ENCODE measurements at places on chromosomes 3 and 15. TPM values are rescaled to one million over a fixed set of nuclear protein-coding genes. Genes with fewer than 3 reads are reported as not detected.

DNA sequence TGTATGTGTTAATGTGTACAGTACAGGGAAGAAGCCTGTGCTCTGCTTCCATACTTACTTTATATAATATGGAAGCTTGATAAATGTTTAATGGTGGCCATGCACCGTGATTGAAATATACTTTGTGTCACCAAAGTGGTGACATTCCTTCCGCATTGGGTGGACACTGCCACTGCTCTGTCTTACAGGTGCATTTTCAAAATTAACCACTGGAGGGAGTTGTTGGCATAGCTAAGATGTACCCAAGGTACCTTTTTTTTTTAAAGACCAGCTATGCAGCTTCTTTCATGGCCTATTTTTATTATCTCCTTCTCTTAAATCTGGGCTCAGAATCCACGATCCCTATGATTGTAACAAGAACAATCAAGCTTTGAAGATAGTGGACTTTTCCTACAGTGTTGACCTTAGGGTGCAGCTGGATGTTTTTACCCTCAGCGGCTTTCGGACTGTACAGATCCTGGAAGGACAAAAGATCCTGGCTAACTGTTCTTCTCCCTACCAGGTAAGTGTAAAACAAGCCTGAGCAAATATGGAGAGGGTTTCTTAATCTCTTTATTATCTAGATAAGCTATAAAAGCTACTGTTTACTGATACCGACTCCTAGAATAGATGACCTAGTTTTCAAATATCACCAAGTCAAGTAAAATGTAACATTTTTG, 21.6 kb upstream of the PAK6 start:
- H3K4me3 ChIP-seq, result no peak overlapping the region
- DNase-seq, result peak; percentile 85
- no peaks in the 10 kb centered on the region for H3K27me3 ChIP-seq

GRCh38 chr3:122691195-122691594, 10.6 kb downstream of the PARP14 start:
- no peak overlapping the region for H3K4me3 ChIP-seq
- no peaks in the 10 kb centered on the region for H3K27me3 ChIP-seq
- H3K4me1 ChIP-seq, result no peaks in the 10 kb centered on the region
- DNase-seq, result no peak

- H3K4me3 ChIP-seq, result no peak overlapping the region
- peaks cover 75% of the 10 kb centered on the region for H3K36me3 ChIP-seq
- no peaks in the 10 kb centered on the region for H3K27me3 ChIP-seq
These were observed 46.1 kb downstream of the PLXNA1 start for GRCh38 chr3:127028781-127029657.

Gene TXNRD3
- total RNA-seq, result 12.9 TPM

GRCh38 chr3:159923956-159924355, 64.7 kb upstream of the IL12A start:
- DNase-seq, result no peak
- H3K27ac ChIP-seq, result no peak overlapping the region
- no peaks in the 10 kb centered on the region for H3K27me3 ChIP-seq
- no peaks in the 10 kb centered on the region for H3K4me1 ChIP-seq

Gene LRRC2
- 4.1 TPM for total RNA-seq

- H3K4me1 ChIP-seq, result peaks cover 51% of the 10 kb centered on the region
- H3K27me3 ChIP-seq, result peaks cover 44% of the 10 kb centered on the region
- H3K4me3 ChIP-seq, result no peak overlapping the region
- no peak overlapping the region for H3K27ac ChIP-seq
- H3K36me3 ChIP-seq, result no peaks in the 10 kb centered on the region
- DNase-seq, result peak; percentile 87
These were observed 43.2 kb upstream of the TSEN2 start for GRCh38 chr3:12440927-12441714.

GRCh38 chr15:72809329-72809728, 25.8 kb upstream of the ADPGK start:
- no peaks in the 10 kb centered on the region for H3K4me1 ChIP-seq
- no peak overlapping the region for H3K4me3 ChIP-seq
- H3K27ac ChIP-seq, result no peak overlapping the region
- DNase-seq, result no peak

DNA sequence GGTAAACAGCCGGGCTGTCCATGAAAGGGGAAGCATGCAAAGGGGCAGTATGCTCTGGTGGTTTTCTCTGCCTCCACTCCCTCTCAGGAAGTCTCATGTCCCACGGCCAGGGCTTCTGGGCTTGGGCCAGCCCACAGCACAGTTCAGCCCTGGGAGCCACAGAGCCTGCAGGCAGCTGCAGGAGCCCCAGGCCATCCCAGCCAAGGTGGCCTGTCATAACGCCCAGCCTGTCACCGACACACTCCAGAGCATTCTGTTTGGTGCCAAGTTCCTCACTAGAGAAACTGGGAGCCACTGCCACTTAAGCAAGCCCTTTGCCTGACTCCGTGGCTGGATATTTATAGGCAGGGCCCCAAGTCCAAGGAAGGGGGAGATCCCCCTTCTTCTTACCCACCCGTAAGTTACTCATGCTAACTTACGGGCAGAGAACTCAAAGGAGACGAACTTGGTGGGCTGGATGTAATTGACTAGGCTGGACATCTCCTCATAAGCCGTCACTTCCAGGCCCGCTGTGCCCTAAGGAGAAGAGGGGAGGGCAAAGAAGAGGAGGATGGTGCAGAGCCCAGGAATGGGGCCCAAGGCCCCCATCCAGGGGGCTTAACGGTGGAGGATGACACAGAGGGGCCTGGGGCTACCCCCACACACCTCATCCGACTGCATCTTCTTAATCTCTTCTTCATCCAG, 11.7 kb downstream of the PLCB2 start:
- DNase-seq, result no peak
- H3K4me3 ChIP-seq, result no peak overlapping the region
- H3K36me3 ChIP-seq, result no peaks in the 10 kb centered on the region
- H3K27ac ChIP-seq, result no peak overlapping the region
- H3K27me3 ChIP-seq, result peaks cover 33% of the 10 kb centered on the region
- H3K4me1 ChIP-seq, result peaks cover 9% of the 10 kb centered on the region

DNA sequence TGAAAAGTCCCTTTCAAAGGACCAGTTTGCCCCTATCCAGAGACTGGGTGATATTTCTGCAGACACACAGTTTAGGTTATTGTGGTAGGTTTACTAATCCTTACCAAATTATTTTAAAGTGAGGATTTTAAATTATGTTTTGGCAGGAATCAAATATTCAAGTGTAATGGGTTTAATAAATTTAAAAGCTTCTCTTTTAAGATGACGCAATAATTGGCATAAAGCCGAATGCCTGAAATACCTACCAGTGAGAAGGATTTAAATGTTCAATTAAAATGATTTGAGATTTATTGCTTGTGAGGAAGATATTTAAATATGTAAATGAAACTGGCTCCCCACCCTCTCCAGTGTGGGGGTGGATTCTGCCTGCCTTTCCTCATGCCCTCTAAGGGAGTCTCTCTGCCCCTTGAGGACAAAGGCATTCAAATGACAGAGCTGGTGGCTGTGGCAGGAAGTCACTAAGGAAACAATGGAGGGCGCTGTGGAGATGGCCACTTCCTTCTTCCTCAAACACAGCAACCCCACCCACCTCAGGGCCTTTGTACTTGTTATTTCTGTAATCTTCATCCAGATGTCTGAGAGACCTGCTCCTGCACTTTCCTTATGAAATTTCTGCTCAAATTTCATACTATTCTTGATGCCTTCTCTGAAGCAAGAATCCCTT, 131.7 kb downstream of the TNIK start:
- H3K36me3 ChIP-seq, result no peaks in the 10 kb centered on the region
- peaks cover 8% of the 10 kb centered on the region for H3K4me1 ChIP-seq
- H3K27ac ChIP-seq, result no peak overlapping the region
- no peak for DNase-seq

DNA sequence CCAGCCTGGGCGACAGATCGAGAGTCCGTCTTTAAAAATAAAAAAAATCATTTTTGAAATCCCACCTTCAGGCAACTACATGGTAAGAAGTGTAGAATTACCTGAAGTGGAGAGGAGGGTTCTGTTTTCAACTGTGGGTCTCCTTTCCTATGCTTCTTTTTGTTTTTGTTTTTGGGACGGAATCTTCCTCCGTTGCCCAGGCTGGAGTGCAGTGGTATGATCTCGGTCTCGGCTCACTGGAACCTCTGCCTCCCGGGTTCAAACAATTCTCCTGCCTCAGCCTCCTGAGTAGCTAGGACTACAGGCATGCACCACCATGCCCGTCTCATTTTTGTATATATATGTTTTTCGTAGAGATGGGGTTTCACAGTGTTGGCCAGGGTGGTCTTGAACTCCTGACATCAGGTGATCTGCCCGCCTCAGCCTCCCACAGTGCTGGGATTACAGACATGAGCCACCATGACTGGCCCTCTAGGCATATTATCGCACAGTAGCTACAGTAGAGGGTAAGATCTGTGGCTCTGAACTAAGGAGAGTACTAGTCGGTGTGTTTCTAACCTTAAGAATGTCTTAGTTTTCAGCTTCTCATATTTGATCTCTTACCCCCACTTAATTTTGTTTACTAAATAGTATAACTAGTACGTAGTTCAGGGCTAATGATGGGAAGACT, 8.5 kb downstream of the EBLN2 start:
- no peak overlapping the region for H3K27ac ChIP-seq
- no peak for DNase-seq
- no peak overlapping the region for H3K4me3 ChIP-seq

DNA sequence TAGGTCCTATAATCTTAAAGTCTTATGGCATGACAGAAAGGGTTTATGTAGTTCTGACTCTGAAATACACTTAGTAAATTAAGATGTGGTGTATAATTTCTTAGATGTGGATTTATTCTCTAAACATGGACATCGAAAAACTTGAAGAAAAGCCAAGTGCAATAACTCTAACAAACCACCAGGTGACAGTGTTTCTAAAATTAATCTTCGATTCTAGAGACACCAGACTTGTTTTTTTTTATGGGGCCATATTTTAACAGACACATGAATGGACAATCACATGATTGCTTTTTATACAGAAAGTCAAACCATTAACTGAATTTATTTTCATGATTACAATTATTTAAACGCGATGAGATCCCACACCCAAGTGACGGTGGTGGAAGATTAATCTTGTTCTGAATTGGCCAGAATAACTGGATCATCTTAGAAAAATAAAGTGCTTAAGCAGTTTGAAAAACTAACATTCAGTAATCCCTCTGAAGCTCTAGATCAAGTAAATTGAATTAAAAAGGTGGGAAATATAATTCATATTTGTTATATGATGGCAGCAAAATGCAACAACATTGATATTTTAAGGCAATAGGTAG, 305.1 kb downstream of the LSAMP start:
- H3K4me1 ChIP-seq, result no peaks in the 10 kb centered on the region
- no peak overlapping the region for H3K4me3 ChIP-seq
- H3K27me3 ChIP-seq, result no peaks in the 10 kb centered on the region
